ENCODE measurements at places on chromosomes 13 and 19.
A peak's percentile ranks its signal among the peaks of the same experiment; 100 is the strongest.

- DNase-seq = peak; percentile 55
Observed at GRCh38 chr19:40150170-40150569, 41.1 kb upstream of the MAP3K10 start.

DNA sequence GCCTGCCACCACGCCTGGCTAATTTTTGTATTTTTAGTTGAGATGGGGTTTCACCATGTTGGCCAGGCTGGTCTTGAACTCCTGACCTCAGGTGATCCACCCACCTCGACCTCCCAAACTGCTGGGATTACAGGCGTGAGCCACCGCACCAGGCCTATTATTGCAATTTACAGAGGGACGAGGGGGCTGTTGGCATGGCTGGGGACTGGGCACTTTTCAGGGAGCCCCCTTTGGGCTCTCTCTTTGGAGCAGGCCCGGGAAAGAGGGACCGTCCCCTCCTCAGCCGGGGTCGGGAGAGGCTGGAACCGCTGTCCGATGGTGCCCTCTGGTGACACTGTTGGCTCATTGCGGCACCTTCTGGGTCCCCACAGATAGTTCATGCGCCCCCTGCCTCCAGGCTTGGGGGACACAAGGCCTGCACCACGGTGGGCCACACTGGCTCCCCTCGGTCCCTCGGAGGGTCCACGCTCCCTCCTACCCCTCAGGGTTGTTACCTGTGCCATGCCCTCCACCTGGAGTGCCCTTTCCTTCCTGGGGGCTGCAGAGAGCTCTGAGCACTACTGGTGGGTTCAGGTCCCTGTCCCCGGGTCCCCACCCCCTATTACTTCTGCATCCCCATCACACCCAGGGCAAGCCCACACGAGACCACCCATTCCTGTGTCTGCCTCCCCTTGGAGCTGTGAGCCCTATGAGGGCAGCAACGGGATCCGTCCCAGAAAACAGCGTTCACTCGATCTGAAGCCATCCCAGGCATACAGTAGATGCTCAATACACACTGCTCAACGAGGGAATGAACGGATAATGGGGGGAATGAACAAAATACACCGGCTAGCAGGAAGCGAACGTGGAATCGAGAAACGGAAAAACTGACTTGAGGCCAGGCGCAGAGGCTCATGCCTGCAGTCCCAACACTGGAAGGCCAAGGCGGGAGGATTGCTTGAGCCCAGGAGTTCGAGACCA, 12.5 kb downstream of the FEM1A start:
- no peak for DNase-seq

- no peak for DNase-seq
Observed at GRCh38 chr13:104327211-104327610, 1261.0 kb upstream of the SLC10A2 start.

GRCh38 chr13:76329004-76329403, 557.2 kb downstream of the KCTD12 start:
- DNase-seq = no peak

DNA sequence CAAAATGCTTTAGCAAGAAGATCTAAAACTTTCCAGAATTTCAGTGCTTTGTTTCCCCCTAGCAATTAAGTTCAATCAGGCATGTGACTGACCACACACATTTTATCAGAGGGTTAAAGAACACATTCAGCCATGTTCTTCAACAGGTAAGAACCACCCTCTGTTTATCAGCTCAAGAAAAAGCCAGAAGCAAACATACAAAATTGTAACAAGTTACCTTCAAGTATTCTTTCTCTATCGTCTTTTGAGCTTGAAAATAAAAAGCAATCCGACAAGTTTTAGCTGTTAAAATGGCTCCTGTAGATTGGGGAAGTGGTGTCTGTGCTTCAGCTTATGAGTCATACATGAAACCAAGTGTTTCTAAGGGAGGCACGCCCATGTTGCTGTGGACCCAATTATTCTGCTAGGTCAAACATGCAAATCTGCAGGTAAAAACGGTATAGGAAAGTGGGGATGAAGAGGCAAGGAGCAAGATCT, at the start of gene ELF1:
Gene ELF1 (minus strand): TSS at position 306 of the 477 bp plus-strand sequence. CDS start 37,262 bp downstream, outside the sequence.
- DNase-seq = peak; percentile 59

DNA sequence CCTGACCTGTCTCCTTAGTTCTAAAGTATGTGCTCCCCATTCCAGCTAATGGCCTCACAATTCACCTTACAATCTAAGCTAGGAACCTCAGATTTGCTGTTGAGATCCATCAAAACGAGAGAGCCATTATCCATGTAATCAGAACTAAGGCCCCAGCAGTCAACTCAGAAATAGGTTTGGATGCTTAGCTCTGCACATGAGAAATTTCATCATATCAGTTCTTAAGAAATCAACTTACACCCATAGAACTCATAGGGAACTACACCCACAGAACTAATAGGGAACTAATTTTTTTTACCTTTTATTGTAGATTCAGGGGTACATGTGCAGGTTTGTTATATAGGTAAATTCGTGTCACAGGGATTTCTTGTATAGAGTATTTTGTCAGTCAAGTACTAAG, 28.7 kb downstream of the CYSLTR2 start:
- DNase-seq = no peak

Measured in stromal cell of bone marrow (primary cell).